ENCODE measurements at places on chromosomes 3 and 15.

DNA sequence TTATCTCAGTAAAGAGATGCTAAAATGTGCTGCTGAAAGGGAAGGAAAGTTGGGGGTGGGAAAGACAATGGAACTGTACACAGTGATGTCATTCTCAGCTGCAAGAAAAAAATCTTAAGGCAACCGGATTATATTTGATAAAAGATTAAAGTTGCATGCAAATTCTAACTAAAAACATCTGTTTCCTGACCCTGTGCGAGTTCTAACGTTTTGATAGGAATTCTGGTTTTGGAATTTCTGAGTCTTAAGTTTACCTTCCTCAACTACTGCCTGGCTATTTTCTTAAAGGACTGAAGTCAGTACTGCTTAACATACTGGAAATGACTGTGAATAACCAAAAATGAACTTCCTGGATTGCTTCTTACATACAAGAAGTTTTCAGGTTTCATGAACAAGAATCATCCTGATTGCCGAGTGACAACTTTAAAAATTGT, 115.5 kb downstream of the SLC25A26 start:
- DNase-seq, result peak; percentile 25

GRCh38 chr15:43441316-43441715, 51.6 kb downstream of the TP53BP1 start:
- DNase-seq, result no peak

GRCh38 chr3:123679712-123680386, 95.0 kb upstream of the HACD2 start:
- DNase-seq, result no peak

DNA sequence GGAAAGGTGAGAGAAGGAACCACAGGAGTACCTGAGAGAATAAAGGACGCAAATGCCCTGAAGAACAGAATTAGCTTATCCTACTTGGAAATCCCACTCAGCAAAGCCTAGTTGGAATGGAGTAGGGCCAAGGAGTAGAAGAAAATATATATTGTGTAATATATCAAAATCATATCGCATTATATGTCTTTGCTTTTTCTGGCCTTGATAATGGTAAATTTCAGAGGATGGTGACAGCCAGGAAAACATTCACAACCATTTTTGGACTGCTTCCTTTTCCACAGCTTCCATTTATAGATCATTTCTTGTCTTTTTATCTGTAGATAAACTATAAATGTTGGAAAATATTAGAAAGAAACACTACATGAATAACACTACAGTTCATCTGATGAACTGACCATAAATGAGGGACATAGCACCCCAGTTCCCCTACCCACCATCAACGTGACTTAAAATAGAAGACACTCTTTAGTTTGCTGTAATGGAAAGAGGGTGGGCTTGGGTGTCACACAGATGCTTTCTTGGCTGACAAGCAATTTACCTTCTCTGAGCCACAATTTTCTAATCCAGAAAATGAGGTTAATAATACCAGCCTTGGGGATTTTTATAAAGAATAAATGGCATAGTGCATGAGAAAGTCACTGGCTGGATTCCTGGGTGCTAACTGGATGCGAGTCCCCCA, 569.6 kb downstream of the NTRK3 start:
- DNase-seq, result no peak

DNA sequence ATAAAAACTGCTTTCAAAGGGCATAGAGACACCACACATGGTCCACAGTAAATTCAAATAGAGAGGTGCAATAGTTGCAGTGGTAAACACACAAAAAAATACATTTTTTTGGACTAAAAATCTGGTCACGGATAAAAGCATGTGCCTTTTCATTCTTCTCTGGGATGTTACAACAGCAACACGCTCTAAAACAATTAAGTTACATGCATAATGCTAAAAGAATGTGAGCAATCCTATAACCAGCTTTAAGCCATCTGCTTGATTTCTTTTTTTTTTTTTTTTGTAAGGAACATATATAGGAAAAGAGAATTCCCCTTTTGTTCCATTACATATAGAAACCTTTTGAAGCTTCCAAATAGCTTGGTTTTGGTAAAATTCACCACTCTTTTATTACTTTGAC, 20.0 kb downstream of the WNT5A start:
- no peak for DNase-seq

DNA sequence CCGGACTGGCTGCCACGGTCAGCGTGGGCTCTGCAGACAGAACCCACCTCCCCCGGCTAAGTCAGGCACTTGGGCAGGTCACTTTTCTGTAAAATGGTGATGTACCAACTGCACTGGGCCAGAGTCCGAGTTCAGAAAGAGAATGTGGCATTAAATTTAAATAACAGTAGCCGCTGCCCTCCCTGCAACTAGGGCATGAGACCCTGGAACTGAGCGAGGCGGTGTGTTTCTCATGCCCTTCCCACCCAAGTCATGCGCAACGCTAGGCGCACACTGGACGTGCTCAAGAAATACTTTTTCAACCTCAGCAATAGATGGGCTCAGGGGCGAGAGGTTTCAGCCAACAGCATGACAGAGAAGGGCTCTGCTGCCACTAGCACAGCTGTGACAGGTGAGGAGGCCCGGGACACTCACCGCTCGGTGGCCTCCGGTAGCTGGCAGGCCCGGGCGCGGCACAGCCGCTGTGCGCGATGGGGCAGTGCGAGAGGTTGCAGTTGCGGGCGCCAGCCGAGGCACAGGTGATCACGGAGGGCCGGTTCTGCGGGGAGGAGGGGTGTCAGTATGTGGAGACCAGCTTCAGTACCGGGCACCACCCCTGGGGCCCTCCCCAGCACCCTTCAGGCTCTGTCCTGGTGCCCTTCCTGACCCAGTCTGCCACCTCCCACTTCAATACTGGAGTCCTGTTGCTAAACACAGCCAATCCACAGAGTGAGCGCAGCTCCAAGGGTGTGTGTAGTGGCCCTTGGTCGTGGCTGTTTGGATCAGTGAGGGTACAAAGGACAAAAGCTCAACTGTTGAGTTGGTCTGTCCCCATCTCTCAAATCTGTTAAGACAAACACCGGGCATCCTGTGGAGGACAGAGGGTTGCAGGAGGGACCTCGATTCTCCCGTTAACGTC, 84.5 kb downstream of the VGLL4 start:
- DNase-seq, result no peak

GRCh38 chr15:66763186-66764071, 61.4 kb downstream of the SMAD6 start:
- no peak for DNase-seq

DNA sequence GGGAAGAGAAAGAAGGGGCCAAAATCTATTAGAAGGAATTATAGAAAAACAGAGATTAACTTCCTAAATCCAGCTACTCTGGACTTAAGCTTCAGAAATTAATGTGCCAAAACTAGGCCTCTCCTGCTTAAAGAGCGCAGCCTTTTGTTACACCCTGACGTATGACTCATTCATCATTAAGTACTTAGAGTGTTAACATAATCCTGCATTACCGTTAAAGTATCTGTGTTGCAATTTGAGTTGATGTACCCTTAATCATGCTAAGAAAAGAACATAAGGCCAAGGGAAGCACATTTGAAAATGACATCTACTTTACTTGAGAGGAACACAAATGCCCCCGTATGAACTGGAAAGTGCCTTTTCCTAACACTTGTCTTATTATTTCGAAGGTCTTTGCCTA, 7.9 kb downstream of the HTR3D start:
- no peak for DNase-seq

- DNase-seq, result peak; percentile 15
Observed at GRCh38 chr3:54965746-54966145, 37.9 kb upstream of the LRTM1 start.

Data from amniotic stem cell (primary cell).